Tibial nerve (tissue), 4 donors: ENCODE measurements at places on chromosomes 5 and 9. TPM values are rescaled to one million over a fixed set of nuclear protein-coding genes. Genes with fewer than 3 reads are reported as not detected.

GRCh38 chr5:140540227-140540626 lies 7.2 kb upstream of the EIF4EBP3 start:
- H3K4me3 ChIP-seq = no peak overlapping the region
- no peaks in the 10 kb centered on the region for H3K27me3 ChIP-seq
- no peak overlapping the region for H3K27ac ChIP-seq
- no peaks in the 10 kb centered on the region for H3K4me1 ChIP-seq
- peaks cover 2% of the 10 kb centered on the region for H3K36me3 ChIP-seq
- no peak for DNase-seq

GRCh38 chr5:105702323-105702722 lies 1968.4 kb downstream of the EFNA5 start:
- H3K4me1 ChIP-seq = no peaks in the 10 kb centered on the region
- no peaks in the 10 kb centered on the region for H3K27me3 ChIP-seq
- no peak for DNase-seq
- H3K4me3 ChIP-seq = no peak overlapping the region
- no peaks in the 10 kb centered on the region for H3K36me3 ChIP-seq

DNA sequence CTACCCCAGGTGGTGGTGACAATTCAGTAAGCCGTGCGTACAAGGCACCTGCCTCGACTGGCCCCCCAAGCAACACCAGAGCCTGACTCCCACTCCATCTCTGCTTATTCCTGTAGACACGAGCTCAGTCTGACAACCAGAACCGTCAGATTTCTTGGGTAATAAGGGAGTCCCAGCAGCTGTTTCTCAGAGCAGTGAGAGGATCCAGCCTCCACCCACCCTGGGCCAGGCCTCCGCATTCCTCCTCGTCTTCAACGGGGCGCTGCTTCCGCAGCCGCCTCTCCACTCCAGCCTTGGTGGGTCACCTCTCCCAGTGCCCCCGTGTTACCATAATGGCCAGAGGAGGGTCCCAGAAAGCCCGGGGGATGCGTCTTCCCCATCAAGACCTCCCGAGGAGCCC lies 27.7 kb upstream of the GFPT2 start:
- DNase-seq = no peak
- H3K4me1 ChIP-seq = no peaks in the 10 kb centered on the region
- H3K27ac ChIP-seq = no peak overlapping the region

DNA sequence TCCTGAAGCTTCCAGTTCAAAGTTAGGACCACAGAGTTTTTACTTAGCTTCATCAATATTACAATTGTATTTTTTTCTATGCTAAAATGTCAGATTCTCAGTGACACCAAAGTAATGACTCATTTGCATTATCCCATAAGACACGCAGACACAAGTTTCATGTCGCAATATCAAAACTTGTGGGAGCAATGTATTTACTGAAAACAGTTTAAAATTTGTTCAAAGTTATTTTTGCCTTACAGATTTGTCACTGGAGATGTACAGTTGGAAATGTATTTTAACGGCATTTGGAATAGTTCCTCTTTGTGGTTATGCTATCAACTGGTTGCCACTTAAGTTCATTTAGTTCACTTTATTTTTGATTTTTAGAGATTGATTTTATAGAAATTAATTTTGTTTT lies 36.2 kb upstream of the DAP start:
- H3K4me3 ChIP-seq = no peak overlapping the region
- no peaks in the 10 kb centered on the region for H3K36me3 ChIP-seq
- DNase-seq = no peak
- H3K4me1 ChIP-seq = no peaks in the 10 kb centered on the region
- no peaks in the 10 kb centered on the region for H3K27me3 ChIP-seq

DNA sequence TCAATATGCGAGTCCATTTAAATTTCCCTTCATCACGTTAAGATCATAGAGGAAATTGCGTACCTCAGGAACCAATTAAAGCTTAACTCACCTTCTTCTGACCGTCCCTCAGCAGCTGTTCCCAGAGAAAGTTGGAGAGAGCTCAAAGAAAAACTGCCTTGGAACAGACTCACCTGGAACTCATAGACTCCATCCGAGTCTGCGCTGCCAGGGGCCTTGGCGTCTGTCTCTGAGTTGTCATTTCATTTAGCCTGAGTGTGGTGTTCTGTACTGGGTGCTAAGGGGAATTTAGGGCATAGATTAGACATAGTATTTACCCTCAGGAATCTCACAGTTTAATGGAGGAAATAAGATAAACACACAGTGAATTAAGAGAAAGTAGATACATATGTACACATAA lies 892.7 kb downstream of the TLE1 start:
- H3K27ac ChIP-seq = peak overlapping the region; percentile 65
- DNase-seq = no peak
- H3K4me1 ChIP-seq = peaks cover 23% of the 10 kb centered on the region
- H3K27me3 ChIP-seq = no peaks in the 10 kb centered on the region

DNA sequence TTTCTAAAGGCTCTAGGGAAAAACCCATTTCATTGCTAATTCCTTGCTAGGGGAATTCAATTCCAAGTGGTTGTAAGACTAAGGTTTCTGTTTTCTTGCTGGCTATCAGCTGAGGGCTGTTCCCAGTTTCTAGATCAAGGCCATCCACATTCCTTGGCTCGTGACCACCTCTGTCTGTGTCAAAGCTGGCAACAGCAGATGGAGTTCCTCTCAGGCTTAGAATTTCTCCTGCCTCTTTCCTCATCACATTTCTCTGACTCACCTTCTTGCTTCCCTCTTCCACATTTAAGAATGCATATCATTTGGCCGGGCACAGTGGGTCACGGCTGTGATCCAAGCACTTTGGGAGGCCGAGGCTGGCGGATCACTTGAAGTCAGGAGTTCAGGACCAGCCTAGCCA lies 19.0 kb downstream of the DAB2IP start:
- H3K4me1 ChIP-seq = no peaks in the 10 kb centered on the region
- H3K36me3 ChIP-seq = no peaks in the 10 kb centered on the region
- no peak overlapping the region for H3K4me3 ChIP-seq
- H3K27me3 ChIP-seq = no peaks in the 10 kb centered on the region
- no peak overlapping the region for H3K27ac ChIP-seq
- DNase-seq = no peak

GRCh38 chr5:17326600-17327037 lies 109.2 kb downstream of the BASP1 start:
- no peak for DNase-seq
- H3K36me3 ChIP-seq = no peaks in the 10 kb centered on the region
- H3K27me3 ChIP-seq = no peaks in the 10 kb centered on the region
- no peaks in the 10 kb centered on the region for H3K4me1 ChIP-seq
- H3K27ac ChIP-seq = no peak overlapping the region

DNA sequence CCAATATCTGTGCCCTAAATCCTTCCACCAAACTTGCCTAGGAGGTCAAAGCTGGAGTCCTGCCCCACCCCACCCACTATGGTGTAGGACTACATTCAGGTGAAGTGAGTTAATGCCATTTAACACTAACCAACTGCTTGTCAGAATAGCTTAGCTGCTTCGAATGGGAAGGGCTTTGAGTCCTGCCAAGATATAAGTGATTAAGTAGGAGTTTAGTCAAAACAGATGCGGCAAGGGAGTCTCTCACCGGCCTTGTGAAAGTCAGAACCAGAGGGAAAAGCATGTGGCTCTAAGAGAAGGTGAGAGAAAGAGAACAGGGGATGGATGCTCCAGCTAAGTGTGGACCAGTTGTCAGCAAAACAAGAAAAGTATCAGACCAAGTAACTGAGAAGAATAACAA lies 132.6 kb downstream of the SPOCK1 start:
- H3K27ac ChIP-seq = no peak overlapping the region
- H3K4me1 ChIP-seq = no peaks in the 10 kb centered on the region
- DNase-seq = no peak
- H3K27me3 ChIP-seq = no peaks in the 10 kb centered on the region

GRCh38 chr9:106868087-106868486 lies 5.1 kb downstream of the ZNF462 start:
- no peak for DNase-seq
- H3K36me3 ChIP-seq = no peaks in the 10 kb centered on the region
- H3K27me3 ChIP-seq = peaks cover under 1% of the 10 kb centered on the region
- H3K27ac ChIP-seq = peak overlapping the region; percentile 70
- no peak overlapping the region for H3K4me3 ChIP-seq

DNA sequence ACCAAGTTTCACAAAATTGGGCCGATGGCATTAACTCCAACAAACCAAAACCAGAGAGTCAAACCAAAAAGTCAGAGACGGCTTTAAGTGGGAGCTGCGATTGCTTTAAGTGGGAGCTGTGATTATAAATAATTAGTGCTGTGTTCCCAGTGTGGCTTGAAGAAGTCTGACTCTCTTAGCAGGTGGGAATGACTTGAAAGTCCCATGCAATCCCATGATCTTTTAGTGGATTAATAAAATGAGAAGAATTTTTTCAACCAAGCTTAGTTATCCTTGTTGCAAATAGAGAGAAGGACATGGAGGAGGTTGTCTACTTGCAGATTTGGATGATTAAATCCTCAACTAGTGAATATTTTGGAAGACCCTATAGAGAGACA lies 68.5 kb downstream of the MYO10 start:
- no peaks in the 10 kb centered on the region for H3K36me3 ChIP-seq
- no peak overlapping the region for H3K27ac ChIP-seq
- H3K4me1 ChIP-seq = no peaks in the 10 kb centered on the region
- H3K27me3 ChIP-seq = peaks cover 2% of the 10 kb centered on the region

GRCh38 chr5:162052676-162053075 lies 14.9 kb upstream of the GABRG2 start:
- H3K4me1 ChIP-seq = no peaks in the 10 kb centered on the region
- no peak overlapping the region for H3K27ac ChIP-seq
- no peaks in the 10 kb centered on the region for H3K36me3 ChIP-seq
- no peak overlapping the region for H3K4me3 ChIP-seq

- H3K36me3 ChIP-seq = no peaks in the 10 kb centered on the region
- DNase-seq = peak; percentile 55
- peak overlapping the region; percentile 99 for H3K27ac ChIP-seq
- H3K4me1 ChIP-seq = peaks cover 18% of the 10 kb centered on the region
- no peaks in the 10 kb centered on the region for H3K27me3 ChIP-seq
These were observed 739 bp downstream of the C9orf72 start for GRCh38 chr9:27572566-27572917.

- H3K4me1 ChIP-seq = peaks cover 47% of the 10 kb centered on the region
- H3K4me3 ChIP-seq = no peak overlapping the region
- DNase-seq = no peak
- H3K36me3 ChIP-seq = no peaks in the 10 kb centered on the region
- no peak overlapping the region for H3K27ac ChIP-seq
- no peaks in the 10 kb centered on the region for H3K27me3 ChIP-seq
These were observed 57.7 kb downstream of the DUSP1 start for GRCh38 chr5:172713113-172713808.

- no peaks in the 10 kb centered on the region for H3K4me1 ChIP-seq
- no peak for DNase-seq
- peak overlapping the region; percentile 80 for H3K27ac ChIP-seq
- peak overlapping the region; percentile 95 for H3K4me3 ChIP-seq
- H3K36me3 ChIP-seq = peaks cover 63% of the 10 kb centered on the region
- H3K27me3 ChIP-seq = no peaks in the 10 kb centered on the region
These were observed 1.8 kb downstream of the RPL12 start for GRCh38 chr9:127449332-127449966.

DNA sequence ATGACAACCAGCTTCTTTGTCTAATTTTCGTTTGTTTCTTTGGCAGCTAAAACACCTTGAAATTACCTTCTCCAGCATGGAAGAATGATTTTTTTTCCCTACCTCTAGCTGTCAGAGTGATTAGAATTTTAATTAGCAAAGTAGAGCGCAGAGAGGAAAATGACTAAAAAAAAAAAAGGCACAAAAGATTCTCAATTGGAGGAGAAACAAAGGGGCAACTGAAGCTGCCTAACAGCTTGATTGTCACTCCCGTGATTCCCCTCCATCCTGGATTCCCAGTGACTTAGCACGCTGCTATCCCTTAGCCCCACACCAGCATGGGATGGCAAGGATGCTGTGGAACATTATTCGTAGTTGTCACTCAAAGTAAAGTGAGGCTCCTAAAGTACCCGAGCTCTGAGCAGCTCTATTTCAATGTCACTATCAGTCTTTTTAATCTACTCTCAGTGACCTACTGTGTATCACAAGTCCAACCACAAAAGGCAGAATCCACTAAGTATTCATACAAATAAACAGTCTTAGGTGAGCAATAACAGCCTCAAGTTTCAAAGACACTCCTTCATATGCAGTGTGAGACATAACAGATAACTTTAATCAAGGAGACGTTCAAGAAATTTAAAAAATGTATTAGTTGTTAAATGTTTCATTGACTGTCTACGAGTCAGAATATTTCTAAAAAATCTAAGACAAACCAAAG lies 710.0 kb upstream of the GRAMD2B start:
- H3K36me3 ChIP-seq = no peaks in the 10 kb centered on the region
- no peak overlapping the region for H3K4me3 ChIP-seq
- H3K27me3 ChIP-seq = no peaks in the 10 kb centered on the region
- DNase-seq = no peak

GRCh38 chr5:125257057-125257972 lies 510.9 kb upstream of the ZNF608 start:
- no peaks in the 10 kb centered on the region for H3K27me3 ChIP-seq
- no peak for DNase-seq
- H3K36me3 ChIP-seq = no peaks in the 10 kb centered on the region
- H3K4me1 ChIP-seq = no peaks in the 10 kb centered on the region
- no peak overlapping the region for H3K27ac ChIP-seq

DNA sequence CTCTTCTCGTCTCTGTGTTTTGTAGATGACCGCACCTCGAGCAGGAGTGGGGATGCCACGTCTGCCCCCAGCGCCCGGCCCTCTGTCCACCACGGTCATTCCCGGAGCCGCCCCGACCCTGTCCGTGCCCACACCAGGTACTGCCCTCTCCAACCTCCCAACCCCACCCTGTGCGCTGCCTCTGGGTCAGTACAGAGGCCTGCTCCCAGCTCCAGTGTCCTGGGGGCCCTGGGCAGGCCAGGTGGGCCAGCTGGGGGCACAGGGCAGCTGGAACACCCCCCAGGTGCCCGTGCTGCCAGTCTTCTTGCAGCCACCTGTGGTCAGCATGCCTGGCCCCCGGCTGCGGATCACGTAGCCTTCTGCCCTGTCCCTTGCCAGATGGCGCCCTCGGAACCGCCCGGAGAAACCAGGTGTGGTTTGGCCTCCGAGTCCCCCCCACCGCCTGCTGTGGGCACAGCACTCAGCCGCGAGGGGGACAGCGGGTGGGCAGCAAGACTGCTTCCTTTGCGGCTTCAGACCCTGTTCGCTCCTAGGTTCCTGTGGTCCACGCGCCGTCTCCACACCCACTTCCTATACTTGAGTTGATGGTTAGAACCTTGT lies 133.7 kb downstream of the WNK2 start:
- H3K4me3 ChIP-seq = no peak overlapping the region
- DNase-seq = no peak
- H3K27ac ChIP-seq = no peak overlapping the region
- no peaks in the 10 kb centered on the region for H3K27me3 ChIP-seq
- no peaks in the 10 kb centered on the region for H3K36me3 ChIP-seq
- no peaks in the 10 kb centered on the region for H3K4me1 ChIP-seq

The SH3GL2 gene
- not detected for total RNA-seq

The PCDHGA11 gene
- total RNA-seq = 8.6 TPM

The DNM1 gene
- 46.3 TPM for total RNA-seq

The KIAA0825 gene
- total RNA-seq = 11.8 TPM

The SLC25A2 gene
- not detected for total RNA-seq

The IFNK gene
- total RNA-seq = not detected

The GCNT4 gene
- 0.63 TPM for total RNA-seq

The PDZD2 gene
- 106 TPM for total RNA-seq
